Left hindlimb (tissue), 1 donor: ENCODE measurements at places on chromosomes 11 and 22.

DNA sequence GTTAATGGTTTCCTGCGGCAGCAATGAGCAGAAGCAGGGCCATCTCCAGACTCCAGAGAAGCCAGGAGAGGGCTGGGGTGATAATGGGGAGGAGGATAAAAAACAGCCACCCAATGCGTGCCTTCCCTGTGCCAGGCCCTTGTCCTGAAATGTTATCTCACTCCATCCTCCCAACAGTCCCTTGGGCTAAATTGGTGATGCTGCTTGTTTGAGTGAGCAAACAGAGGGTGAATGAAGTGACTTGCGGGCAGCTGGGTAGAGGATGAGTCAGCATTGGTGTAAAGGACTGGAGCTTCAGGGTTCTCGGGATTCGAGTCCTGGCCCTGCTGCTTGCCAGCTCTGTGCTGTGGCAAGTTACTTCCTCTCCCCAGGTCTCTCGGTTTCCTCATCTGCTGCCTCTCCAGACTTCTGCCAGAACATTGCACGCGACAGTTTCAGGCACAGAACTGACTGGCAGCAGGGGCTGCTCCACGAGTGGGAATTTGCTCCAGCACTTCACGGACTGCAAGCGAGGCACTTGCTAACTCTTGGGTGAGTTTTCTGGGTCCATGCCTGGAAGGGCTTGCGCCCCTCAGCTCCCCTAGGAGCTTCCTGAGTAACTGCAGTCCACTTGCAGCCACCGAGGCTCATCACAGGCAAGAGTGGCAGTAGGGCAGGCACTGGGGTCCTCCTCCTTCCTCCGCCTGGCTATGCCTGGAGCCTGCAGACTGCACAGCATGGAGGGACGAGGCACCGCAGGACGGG lies at the start of gene P2RY6:
Gene P2RY6 (plus strand): TSS at position 403 of the 744 bp plus-strand sequence. CDS start 24,181 bp downstream, outside the sequence.
- DNase-seq, result no peak

- DNase-seq, result no peak
Observed at GRCh38 chr11:63444160-63444559, 46.8 kb downstream of the PLAAT5 start.

GRCh38 chr22:37609240-37610152 lies 862 bp downstream of the GGA1 start:
- DNase-seq, result no peak

DNA sequence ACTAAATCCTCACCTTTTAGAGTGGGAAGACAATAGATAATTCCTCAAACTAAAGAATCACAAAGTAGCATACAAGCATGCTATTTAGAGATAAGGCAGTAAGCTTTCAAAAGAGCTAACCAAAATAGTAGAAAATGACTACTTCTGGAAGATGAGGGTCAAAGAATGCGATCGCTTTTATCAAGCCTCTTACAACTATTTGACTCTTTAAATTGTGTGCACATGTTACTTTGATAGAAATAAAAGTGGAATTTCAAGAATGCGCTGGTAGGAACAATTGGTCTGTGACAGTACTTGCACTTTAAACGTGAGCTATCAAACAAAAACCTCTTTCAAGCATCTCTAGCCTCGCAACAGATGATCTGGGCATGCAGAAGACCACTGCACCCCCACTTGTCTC lies 97.3 kb downstream of the COMMD9 start:
- DNase-seq, result no peak

GRCh38 chr22:50245214-50246072 lies 620 bp upstream of the TUBGCP6 start:
- DNase-seq, result no peak

GRCh38 chr11:79437278-79437980 lies 3.4 kb downstream of the TENM4 start:
- DNase-seq, result peak; percentile 84

- no peak for DNase-seq
Observed at GRCh38 chr11:64675450-64676260, 47.3 kb downstream of the NRXN2 start.
